ENCODE measurements at places on chromosomes 3 and 15.

DNA sequence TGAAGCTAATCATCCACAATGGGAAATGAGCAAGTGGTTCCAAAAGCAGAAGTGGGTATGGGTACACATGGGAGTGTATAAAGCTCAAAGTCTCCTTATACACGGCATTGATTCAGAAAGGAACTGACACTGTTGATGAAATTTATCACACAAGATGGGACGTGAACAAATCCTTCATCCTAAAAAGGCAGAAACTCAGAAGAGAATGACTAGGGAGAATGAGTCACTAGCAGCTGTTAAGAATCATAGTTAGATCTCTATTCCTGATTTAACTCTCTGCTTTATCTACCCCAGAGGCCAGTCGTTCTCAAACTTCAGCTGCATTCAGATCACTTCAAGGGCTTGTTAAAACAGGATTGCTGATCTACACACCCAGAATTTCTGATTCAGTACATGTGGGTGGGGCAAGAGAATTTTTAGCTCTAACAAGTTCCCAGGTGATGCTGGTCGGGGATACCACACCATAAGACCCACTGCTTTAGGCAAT, 97.7 kb upstream of the PHLDB2 start:
- peak; percentile 99 for DNase-seq

DNA sequence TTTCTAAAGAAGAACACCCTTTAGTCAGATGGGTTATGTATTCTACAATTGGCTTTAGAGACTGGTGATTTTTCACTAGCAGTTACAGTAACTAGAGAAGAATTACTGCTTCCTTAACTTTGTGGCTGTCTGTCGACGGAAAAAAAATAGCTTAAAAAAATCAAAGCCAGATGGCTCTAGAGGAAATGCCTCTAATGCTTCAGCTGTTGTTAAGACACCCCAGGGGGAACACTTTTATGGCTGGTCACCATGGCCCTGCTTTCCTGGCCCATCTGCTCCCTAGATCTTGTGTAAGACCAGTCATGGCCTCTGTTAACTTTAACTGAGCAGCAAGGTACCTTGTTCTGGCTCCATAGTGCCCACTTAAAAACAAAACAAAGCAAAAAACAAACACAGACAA, 198.6 kb upstream of the PLSCR5 start:
- DNase-seq: no peak

GRCh38 chr3:194801461-194802432, 116.1 kb downstream of the FAM43A start:
- no peak for DNase-seq

DNA sequence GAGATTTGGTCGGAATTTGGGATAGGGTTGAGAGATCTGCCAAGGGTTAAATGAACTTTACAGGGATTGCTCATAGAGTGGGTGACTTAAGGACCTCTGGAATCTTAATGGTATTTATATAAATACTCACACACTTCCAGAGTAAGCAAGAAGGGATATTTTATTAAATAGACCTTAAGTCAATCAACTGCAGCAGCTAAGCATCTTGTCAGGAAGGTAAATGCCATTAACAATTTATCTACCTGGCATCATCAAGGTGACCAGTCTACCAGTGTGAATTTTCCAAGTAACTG, 123.9 kb downstream of the FEZF2 start:
- DNase-seq: no peak

DNA sequence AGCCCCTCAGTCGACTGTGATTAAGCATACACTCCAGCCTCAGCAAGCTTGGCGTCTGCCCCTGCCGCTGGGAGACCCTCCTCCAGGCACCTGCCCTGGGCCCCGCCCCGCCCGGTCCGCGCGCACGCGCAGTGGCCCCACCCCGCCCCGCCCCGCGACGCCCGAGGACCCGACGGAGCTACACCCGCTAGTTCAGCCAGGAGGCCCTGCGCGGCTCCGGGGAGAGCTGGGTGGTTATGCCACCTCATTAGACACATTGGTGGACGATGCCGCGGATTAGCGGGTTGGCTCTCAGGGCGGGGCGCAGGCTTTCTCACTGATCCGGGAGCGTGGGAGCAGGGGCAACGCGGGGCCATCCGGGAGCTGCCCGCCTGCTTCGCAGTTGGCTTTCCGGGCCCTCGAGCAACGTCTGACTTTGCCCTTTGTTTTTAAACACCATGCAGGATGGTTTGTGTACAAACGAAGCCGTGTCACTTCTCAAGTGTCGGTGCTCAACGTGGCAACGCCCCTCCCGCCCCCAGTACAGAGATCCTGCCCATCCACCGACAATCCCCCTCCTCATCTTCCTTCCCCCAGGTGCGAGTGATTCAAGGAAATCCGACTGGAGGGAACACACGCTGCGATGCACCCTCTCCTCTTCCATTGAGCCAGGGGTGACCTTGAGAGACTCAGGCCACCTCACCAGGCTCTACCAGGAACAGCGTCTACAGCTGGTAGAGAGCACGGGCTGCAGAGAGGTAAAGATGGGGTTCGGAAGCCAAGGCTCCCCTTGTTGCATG, 109.3 kb downstream of the SHQ1 start:
- peak; percentile 33 for DNase-seq

- DNase-seq: no peak
These were observed 1596.6 kb downstream of the SI start for GRCh38 chr3:163481738-163482137.

DNA sequence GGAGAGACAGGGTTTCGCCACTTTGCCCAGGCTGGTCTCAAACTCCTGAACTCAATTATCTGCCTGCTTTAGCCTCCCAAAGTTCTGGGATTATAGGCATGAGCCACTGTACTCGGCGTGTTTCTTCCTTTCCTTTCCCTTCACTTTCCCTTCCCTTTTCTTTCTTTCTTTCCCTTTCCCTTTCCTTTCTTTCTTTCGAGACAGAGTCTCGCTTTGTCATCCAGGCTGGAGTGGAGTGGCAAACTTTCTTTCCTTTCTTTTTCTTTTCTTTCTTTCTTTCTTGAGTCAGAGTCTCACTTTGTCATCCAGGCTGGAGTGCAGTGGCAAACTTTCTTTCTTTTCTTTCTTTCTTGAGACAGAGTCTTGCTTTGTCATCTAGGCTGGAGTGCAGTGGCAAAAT, 17.4 kb upstream of the LDHAL6B start:
- no peak for DNase-seq

DNA sequence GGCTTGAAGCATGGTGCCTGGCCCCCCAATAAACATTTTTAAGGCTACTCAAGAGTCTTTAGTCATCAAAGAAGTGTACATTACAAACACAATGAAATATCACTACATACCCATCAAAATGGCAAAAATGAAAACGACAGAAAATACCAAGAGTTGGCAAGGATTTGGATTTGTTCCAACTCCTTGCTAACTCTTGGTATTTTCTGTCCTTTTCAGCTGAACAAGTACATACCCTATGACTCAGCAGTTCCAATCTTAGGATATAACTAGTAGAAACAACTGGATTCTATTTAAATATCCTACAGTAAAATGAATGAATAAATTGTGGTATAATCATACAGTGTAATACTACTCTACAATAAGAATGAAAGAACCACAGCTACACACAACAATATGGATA, 25.1 kb upstream of the GABPB1 start:
- DNase-seq: no peak

DNA sequence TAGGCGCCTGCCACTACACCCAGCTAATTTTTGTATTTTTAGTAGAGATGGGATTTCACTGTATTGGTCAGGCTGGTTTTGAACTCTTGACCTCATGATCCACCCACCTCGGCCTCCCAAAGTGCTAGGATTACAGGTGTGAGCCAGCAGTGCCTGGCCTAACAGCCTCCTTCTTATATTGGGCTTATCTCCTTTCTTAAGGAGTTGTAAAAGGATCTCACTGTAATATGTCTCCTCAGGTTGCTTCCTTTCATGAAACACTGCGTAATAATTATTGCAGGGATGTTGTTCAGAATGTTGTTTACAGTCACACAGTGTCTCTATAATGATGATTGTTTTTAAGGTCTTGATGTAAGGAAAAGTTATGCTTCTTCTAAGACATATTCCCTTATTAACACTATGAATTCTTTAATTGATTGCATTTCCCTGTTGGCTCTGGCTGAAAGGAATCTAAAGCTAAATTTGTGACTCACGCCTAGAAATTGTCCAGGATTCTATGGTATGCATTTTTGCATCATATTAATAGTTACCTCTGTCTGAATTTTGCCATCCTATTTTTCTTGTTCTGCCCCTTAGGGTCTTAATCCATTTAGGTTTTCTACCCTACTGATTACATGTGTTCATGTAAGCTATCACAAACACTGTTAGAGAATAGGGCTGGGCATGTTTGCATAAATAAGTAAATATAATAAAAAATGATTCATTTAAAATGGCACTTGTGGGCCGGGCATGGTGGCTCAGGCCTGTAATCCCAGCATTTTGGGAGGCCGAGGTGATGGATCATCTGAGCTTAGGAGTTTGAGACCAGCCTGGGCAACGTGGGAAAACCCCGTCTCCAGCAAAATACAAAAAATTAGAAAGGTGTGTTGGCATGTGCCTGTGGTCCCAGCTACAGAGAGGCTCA, 24.5 kb upstream of the RNF111 start:
- DNase-seq: peak; percentile 40

GRCh38 chr15:66670762-66671580, 31.1 kb upstream of the SMAD6 start:
- DNase-seq: peak; percentile 86

- no peak for DNase-seq
These were observed 1.6 kb upstream of the DNAH12 start for GRCh38 chr3:57545636-57546268.

- DNase-seq: peak; percentile 73
These were observed 517.7 kb downstream of the OTOL1 start for GRCh38 chr3:162014284-162014683.

GRCh38 chr3:171311784-171312183, 148.4 kb downstream of the TNIK start:
- DNase-seq: no peak

DNA sequence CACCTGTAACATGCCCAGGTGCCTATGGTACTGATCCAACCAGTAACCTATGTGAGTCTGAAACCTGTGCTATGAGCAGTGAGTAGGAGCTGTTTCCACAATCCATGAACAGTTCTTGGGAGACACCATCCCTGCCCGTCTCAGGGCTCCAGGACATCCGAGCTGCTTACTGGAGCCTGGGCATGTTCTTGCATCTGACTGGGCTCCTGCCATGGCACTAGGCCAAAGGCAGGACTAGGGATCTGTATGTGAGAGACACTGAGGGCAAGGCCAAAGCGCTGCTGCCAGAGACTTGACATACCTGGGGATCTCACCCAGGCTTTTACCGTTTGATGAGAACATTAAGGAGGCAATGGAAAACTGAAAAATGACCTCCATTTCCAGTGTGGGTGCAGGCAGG, 59.8 kb downstream of the WDR76 start:
- peak; percentile 6 for DNase-seq

DNA sequence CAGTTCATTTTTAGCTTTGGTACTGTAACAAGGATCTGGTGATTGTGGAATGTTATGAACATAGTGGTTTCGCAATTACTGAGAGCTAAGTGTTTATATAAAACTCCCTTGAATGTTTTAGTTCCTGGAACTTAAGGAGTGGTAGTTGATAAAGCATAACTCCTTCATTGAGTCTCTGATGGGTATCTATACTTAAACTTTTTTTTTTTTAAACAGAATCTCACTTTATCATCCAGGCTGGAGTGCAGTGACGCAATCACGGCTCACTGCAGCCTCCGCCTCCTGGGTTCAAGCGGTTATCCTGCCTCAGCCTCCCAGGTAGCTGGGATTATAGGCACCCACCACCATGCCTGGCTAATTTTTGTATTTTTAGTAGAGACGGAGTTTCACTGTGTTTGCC, 11.3 kb downstream of the PRKCI start:
- DNase-seq: peak; percentile 71

- DNase-seq: no peak
These were observed 1.7 kb downstream of the PRTG start for GRCh38 chr15:55740981-55741832.

- no peak for DNase-seq
These were observed 49.0 kb upstream of the TASOR start for GRCh38 chr3:56732109-56732508.

DNA sequence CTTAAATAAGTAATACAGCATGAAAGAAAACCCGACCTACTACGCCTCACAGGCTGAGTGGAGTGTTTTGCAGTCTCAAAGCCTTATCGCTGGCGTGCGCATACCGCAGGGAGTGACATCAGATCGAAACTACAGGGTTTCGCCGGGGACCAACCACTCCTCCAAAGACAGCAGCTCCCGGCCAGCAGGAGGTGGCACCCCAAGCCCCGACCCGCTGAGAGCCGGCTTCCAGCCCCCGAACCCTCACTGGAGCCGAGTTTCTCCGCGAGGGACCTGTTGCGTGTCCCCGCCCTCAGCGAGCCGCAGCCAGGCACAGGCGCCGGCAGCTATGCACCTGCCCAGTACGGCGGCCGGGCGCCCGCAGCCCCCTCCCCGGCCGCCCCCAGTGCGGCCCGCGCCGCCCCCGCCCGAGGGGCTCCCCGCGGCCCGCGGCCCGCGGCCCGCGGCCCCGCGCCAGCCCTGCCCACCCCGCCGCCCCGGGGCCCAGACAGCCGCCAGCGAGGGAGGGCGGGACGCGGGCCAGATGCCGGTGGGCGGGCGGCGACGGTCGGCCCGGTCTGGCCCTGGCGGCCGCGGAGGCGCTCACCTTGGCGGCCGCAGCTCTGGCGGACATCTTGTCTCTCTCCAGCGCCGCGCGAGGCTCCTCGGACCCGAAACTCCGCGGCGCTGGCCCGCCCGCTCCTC, 710 bp downstream of the TJP1 start:
- peak; percentile 95 for DNase-seq

DNA sequence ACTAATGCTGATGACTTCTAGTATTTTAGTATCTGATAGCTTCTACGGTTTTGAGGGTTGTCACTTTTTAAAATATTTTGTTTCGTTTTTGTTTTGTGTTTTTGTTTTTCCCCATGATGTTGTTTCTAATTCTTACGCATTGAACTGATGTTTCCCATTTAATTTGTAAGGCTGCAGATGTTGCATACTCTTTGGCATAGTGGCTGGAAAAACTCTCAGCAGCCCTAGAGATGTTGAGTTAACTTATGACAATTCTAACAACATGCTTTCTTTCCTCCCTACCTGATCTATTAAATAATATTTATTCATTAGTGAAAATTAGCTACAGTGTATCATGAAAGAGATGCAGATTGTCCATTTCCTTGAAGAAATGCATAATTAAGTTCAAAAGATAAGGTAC, 559.3 kb upstream of the GRM7 start:
- DNase-seq: no peak

GRCh38 chr15:41894251-41894790, 468 bp upstream of the SPTBN5 start:
- DNase-seq: no peak

GRCh38 chr3:90241481-90241880, 1134.1 kb downstream of the EPHA3 start:
- peak; percentile 10 for DNase-seq

DNA sequence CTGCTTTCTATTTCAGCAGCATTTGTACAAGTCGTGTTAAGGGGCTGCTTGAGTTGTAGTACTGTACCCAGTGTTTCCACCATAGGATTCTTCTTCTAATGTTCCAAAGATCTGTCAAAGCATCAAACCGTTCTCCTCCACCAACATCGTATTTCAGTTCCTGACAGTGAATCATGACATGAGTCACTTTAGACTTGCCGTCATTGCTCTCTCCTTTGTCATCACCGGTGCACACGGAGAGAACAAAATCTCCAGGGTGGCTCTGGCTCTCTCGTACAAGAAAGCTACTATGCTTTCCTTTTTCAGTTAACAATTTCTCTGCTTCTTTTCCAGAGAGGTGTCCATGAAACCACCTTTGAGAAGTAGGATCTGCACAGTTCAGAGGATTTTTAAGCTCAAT, 270.9 kb upstream of the CCDC54 start:
- peak; percentile 73 for DNase-seq

- no peak for DNase-seq
These were observed 227.8 kb downstream of the TBL1XR1 start for GRCh38 chr3:176969506-176969905.

GRCh38 chr3:52097851-52098507, 41.6 kb upstream of the DUSP7 start:
- DNase-seq: no peak

All from epithelial cell of esophagus (primary cell).